ENCODE measurements at places on chromosomes 3 and 15.

GRCh38 chr3:98991393-98991792 is 89.9 kb upstream of the DCBLD2 start:
- DNase-seq, result no peak

GRCh38 chr3:172357850-172358754 is 90.2 kb downstream of the GHSR start:
- no peak for DNase-seq

GRCh38 chr3:189269365-189269764 is 97.6 kb downstream of the TPRG1 start:
- DNase-seq, result no peak

GRCh38 chr15:31305375-31305774 is 21.3 kb upstream of the KLF13 start:
- no peak for DNase-seq

GRCh38 chr3:174295306-174296092 is 563.6 kb upstream of the NAALADL2 start:
- DNase-seq, result no peak

GRCh38 chr3:56773986-56774385 is 27.8 kb downstream of the ARHGEF3 start:
- no peak for DNase-seq

DNA sequence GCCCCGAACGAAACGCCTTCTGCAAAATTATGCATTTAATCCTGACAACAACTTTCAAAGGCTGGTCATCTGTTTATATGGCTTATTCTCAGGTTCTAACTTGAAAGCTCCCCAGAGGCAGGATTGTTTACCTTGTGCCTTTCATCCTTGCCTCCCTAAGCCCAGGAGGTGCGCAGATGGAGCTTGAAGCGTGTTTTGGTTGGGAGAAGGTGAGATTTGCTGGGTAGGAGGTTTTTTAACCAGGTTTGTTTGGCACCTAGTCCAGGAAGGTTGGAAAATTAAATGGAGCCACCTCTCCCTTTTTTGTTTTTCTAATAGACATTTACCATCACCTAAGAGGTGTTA is 675 bp downstream of the TSEN2 start:
- no peak for DNase-seq

DNA sequence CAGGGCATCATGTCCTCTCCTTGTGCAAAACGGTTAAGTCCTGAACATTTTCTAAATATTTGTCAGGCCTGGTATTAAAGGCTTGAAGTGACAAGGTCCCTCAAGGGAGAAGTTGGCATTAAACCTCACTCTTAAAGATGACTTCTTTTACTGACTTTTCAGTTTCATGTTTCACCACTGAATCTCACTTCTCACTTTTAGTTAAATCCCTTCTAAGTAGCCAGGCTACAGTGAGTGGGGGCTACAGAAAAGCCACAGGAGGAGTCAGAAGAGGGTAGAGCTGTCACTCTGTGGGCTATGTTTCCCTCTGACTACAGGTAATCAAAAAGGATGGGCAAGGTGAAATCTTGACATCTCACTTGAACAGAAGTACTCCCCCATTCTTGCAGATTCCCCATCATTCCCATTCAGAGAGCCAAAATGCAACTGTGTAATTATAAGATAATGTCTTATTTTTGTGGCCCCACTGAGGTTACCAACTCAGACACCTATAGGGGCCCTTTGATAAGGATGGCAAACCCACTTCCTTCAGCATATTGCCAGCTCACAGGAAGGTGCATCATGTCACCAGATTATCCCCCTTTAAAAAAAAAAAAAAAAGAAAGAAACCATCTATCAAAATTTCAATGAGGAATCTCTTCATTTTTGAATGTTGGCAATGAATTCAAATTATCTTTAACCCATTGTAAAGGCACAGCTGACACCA is 790.1 kb upstream of the CFAP20DC start:
- no peak for DNase-seq

DNA sequence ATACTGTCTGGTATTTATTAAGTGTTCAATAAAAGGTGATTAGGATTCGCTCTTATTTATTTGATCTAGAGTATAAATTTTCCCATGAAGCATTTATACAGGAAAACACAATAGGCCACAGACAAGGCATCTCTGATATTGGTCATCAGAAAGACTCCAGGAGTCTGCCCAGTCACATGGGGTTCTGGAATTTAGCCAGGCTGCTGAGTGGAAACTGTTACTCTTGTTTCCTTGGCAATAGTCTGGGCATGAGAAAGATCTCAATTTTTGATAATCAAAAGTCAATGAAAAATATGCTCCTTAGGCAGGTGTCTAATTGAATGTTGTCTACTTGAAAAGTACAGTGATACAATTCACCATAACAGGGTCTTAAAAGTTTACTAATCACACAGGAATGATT is 161.2 kb downstream of the FRMD5 start:
- peak; percentile 59 for DNase-seq

GRCh38 chr3:32495609-32496008 is 7.0 kb downstream of the CMTM6 start:
- DNase-seq, result no peak

- no peak for DNase-seq
Observed at GRCh38 chr3:50876947-50877346, 202.2 kb downstream of the DOCK3 start.

DNA sequence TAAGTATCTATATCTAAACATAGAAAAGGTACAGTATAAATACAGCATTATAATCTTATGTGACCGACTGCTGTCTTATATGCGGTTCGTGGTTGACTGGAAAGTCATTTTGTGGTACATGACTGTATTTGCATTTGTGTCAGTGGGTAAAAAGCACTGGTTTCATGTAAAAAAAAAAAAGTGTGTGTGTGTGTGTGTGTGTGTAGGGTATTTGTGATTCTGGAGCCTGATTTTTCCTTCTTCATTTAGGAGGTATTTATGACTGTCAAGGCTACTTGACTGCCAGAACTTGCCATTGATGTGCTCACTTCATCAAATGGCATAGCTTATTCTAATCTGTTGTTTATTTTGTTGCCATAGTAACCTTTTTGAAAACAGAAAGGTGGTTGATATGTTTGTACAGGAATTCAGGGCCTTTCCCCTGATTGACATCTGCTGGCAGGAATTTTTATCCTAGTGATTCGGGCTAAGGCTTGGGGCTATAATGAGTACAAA is 63.2 kb downstream of the AKAP13 start:
- peak; percentile 82 for DNase-seq

DNA sequence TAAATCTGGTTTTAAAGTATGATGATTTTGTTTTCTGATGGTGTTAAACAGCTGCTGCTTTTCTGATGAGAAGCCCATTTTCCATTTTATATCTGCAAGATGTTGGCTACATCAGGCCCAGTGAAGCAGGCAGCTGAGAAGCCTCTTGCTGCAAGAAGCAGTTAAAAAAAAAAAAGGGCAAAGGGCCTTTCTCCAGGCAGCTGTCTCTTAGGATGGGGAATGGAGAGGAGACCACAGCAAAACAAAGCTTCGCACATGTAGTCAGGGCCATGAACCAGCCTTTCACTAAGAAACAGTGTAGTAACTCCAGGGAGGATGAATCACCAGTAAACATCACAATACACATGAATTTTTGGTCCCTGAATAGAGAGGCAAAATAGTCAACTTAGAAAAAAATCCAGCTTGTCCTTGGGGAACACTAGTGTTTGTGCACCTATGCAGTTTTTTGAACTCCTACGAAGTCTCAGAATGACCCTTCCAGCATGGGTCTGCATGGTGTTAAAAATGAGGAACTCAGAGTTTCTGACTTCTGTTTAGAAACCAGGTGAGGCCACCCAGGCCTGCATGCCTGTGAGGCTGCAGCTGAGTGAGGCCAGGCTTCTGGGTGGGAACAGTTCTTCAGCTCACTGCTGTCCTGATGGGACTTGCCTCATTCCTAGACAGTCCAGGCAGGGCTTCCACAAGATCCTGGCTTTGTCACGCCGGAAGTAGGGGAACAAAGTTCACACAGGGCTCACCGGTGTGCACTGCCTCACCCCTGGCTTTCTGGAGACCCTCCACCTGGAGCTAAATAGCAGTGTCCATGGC is 518.7 kb downstream of the MCTP2 start:
- no peak for DNase-seq

GRCh38 chr15:63185206-63185605 is 4.2 kb upstream of the RAB8B start:
- no peak for DNase-seq

DNA sequence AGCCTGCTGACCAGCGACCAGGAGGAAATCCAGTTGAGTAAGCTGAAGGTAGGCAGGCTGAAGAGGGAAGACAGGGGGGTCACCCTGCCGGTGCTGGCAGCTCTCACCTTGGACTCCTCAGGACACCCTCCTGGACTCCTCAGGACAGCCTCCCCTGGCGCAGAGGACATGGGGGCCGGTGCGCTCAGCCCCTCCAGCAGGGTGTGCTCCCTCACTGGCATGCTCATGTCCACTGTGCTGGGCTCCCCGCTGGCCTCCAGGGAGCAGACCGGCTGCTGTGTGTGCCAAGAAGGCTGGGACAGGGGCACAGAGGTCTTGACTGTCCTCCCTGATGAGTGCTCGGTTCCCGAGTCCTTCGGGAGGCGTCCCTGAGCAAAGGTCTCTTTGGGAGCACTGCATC is 183.6 kb downstream of the ATP10A start:
- no peak for DNase-seq

GRCh38 chr15:41945731-41946130 is 26.6 kb downstream of the EHD4 start:
- DNase-seq, result no peak

GRCh38 chr15:52012210-52012609 is 6.8 kb upstream of the MAPK6 start:
- DNase-seq, result no peak

GRCh38 chr15:35953424-35953823 is 407.5 kb upstream of the DPH6 start:
- DNase-seq, result no peak

DNA sequence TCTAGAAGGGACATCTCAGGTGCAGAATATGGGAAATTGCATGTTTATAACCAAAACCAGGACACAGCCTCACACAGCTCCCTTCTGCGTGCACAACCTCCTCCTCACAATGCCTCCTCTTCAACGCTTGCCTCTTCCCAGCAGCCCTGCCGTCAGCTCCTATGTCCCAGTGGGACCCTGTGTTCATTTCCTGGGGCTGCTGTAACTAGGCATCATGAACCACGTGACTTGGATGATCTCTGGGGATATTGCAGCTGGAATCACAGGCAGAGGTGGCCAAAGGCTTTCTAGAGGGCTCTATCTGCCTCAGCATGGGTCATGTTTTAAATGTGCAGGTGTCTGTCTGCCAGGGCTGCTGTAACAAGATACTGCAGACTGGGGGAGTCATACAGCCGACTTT is 375.3 kb downstream of the OCA2 start:
- no peak for DNase-seq

- DNase-seq, result no peak
Observed at GRCh38 chr3:160027541-160028195, 39.0 kb downstream of the IL12A start.

DNA sequence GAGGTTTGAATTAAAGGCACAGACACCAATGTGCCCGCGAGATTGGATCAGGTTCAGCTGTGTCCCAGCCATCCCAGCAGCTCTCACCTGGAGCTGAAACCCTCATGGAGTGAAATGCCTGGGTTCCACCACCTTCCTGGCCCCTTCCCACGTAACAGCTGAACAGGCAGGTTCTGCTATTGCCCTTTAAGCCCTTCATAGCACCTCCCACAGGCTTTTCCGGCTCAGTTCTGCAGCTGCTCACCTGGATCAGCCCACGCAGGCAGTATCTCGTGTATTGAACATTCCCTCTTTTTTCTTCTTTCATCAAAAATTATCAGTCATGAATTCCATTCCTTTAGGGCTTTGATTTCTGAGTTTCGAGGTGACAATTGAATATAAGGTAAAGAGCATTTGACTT is 129.8 kb downstream of the SLC9A9 start:
- no peak for DNase-seq

- DNase-seq, result peak; percentile 83
Observed at GRCh38 chr15:42056934-42057798, 36.3 kb upstream of the PLA2G4E start.

DNA sequence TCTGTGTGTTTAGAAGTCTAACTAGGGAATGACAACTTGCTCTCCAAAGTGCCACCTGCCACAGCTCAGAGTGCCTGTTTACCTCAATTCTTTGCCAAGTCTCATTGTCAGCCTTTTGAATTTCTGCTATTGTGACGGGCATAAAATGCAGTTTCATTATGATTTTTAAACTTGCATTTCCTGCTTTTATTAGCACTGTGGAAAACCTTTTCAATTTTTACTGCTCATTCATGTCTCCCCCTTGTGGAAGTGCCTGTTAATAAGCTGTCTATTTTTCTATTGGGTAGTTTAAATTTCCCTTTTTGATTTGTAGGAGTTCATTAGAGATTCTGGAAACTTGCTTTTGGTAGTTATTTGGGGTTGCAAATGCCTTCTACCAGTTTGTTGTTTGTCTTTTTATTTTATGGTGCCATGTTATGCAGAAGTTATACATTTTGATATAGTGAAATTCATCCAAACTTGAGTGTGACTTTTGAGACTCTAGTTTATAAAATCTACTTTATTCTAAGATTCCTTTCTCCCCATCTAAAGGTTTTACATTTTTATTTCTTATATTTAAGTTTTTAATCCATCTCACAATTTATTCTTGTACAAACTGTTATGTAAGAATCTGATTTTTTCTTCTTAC is 53.9 kb upstream of the FRMD4B start:
- DNase-seq, result no peak

DNA sequence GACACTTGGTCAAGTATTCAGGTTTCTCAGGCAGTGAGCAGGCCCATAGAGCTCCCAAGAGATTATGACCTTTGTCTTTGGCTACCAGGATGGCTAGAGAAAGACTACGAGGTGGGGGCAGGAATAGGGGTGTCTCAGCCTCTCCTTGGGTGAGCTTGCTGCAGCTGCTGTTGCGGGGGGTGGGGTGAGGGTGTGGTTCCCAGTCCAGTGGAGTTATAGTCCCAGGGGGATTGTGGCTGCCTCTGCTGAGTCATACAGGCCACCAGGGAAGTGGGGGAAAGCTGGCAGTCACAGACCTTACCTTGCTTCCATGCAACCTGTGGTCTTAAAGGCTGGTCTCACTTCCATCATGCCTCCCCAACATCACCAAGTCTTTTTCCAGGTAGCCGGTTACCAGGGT is 31.7 kb downstream of the ATP2C1 start:
- no peak for DNase-seq

- DNase-seq, result peak; percentile 93
Observed at GRCh38 chr3:101036213-101036618, 43.0 kb upstream of the ABI3BP start.

DNA sequence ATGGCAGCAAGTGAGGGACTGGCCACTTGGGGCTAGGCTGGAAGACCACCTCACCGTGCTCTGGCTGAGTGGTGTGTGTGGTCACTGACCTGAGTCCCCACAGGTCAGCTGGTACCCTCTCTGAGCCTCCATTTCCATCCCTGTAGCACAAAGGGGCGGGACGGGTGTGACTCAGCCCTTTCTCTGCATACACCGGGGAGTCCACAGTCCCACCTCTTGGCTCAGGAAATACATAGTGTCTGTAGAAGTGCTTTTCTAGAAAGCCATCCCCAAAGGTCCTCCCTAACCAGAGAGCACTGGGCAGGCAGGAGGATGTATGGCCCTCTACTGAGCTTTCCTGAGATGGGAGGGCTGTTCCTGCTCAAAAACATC is 27.2 kb downstream of the WNT7A start:
- DNase-seq, result no peak

Data from kidney epithelial cell (primary cell).